ENCODE measurements at places on chromosomes 11 and 22. TPM values are rescaled to one million over a fixed set of nuclear protein-coding genes. Genes with fewer than 3 reads are reported as not detected.
A peak's percentile ranks its signal among the peaks of the same experiment; 100 is the strongest.

USP28 gene
- 30.2 TPM for total RNA-seq

C11orf16 gene
- total RNA-seq = not detected

PKDREJ gene
- total RNA-seq = 0.16 TPM

DNA sequence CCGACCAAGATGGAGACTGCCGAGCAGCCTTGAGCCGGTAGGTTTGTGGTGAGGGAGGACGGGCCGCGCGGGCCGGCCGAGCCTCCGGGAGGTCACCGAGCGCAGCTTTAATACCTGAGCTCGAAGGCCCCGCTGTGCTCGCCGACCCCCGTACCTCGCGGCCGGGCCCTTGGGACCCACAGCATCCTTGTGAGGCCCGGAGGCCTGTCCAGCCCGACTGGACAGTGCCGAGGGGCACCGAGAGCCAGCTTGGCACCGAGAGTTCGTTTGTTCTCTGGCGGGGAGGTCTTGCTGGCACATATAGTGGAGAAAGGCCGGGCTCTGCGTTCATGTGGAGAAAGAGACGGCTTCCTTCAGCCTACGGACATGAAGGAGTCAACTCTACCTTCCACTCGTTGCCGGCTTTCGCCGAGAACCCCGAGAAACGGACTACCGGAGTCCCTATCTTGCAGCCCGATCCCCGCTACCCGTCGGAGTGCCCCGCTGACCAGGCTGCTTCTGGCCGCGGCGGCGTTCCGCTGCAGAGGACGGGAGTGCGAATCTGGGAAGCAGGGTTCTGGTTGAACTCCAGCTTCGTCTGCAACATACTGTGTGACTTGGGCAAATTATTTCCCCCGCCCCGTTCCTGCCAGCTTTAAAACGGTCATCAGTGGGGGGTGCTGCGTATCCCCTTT, 349 bp downstream of the TSSC4 start:
- no peak for DNase-seq

GRCh38 chr11:72736452-72737069, 15.6 kb downstream of the ARAP1 start:
- peak; percentile 41 for DNase-seq

TRIM48 gene
- total RNA-seq = not detected

DNA sequence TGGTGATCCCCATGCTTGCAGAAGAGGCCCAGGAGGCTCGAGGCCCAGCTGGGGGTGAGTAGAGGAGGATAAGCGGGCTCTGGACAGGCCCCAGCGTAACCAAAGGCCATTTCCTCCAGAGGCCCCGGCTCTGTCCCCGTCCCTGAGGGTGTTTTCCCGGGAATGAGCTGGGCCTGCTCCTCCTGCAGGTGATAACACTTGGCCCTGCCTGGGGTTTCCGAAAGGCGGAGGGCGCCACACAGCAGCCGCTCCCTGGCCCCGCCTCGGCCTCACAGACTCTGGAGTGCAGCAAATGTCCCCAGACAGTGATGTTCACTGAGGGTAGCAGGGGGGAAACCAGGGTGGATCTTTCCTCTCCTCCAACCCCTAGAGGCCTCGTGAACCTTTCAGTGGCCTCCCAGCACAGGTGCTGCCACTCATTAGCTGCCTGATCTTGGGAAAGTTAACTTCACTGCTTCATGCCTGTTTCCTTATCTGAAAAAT, 10.5 kb upstream of the MGAT3 start:
- no peak for DNase-seq

- DNase-seq = no peak
Measured at GRCh38 chr22:32589007-32589406, 114.4 kb downstream of the FBXO7 start.

GNG3 gene
- total RNA-seq = not detected

- no peak for DNase-seq
Measured at GRCh38 chr11:131653260-131653659, 282.8 kb downstream of the NTM start.

DNA sequence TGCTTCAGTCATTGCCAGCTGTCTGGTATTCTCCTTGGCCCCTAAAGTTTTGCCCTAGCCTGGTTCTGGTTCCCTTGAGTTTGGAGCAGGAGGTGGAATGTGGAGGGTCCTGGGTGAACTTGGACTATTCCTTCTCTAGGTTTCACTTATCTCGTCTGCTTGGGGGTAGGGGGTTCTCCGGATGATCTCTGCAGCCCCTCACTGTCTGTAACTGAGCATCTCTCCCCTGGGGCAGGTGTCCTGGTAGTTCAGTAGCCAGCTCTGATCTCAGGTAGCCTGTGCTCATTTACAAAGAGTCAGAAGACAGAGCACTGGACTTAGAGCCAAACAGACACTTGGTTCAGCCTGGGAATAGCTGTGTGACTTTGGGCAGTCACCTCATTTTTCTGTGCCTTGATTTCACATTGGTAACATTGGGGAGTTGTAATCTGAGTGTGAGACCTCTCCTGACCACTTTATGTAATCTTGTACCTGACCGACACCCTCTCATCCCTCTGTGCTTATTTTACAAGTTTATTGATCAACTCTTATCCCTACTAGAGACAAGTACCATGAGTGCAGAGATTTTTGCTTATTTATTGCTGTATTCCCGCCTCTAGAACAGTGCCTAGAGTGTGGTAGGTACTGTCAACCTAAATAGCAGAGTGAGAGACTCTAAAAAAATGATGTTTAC, 804 bp downstream of the CCDC134 start:
- no peak for DNase-seq

OR4A16 gene
- total RNA-seq = not detected

DNA sequence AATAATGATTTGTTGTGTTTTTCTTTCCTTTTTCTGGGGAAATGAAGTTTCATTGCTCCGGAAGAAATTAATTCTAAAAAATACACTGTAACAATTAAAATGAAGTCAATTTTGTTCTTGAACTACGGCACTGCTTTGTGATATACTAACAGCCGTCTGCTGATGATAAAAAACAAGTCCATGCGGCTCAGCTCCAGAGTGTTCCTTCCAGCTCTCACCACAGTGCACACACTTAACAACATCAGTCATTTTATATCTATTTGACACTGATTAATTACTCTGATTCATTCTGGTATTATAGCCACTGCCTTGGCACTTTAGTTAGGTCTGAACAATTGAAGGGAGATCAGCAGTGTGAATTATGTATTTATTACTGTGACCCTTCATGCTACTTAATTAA, 97.4 kb upstream of the SLC6A5 start:
- no peak for DNase-seq

- DNase-seq = no peak
Measured at GRCh38 chr11:83002053-83002452, 69.6 kb downstream of the RAB30 start.

DNA sequence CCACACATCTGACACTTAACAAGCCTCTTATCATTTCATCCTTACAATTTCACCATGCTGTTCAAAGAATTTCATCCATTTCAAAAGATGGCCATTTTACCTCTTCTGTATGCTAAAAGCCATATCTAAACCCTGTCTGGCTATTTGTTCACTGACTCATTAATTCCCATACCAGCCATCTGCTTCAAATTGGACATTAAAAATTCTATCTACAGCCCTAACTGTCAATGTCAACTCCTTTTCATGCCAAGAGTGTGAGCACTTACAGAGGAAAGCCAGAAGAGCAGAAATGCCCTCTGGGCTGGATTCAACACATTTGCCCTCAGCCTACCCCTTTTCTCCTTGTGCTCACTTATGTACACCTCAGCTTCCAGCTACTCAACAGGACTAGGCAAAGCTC, 59.2 kb downstream of the SYTL2 start:
- DNase-seq = no peak

- DNase-seq = no peak
Measured at GRCh38 chr11:502288-503178, 4.5 kb downstream of the RNH1 start.

- no peak for DNase-seq
Measured at GRCh38 chr22:25928038-25928437, 186.1 kb downstream of the MYO18B start.

- DNase-seq = no peak
Measured at GRCh38 chr22:26213826-26214225, 44.6 kb downstream of the SEZ6L start.

GRCh38 chr11:75810637-75811390, 4.2 kb upstream of the UVRAG start:
- DNase-seq = no peak

DNA sequence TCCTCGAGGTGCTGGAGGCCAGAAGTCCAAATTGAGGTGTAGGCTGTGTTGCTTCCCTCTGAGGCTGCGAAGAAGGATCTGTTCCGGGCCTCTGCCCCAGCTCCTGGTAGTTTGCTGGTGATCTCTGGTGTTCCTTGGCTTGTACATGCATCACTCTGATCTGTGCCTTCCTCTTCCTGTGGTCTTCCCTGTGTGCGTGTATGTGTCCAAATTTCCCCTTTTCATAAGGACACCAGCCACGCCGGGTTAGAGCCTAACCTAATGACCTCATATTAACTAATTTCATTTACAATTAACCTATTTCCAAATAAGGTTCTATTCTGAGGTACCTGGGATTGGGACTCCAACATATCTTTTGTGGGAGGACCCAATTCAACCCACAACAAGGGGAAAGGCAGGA, 21.5 kb downstream of the RIBC2 start:
- DNase-seq = no peak

DNA sequence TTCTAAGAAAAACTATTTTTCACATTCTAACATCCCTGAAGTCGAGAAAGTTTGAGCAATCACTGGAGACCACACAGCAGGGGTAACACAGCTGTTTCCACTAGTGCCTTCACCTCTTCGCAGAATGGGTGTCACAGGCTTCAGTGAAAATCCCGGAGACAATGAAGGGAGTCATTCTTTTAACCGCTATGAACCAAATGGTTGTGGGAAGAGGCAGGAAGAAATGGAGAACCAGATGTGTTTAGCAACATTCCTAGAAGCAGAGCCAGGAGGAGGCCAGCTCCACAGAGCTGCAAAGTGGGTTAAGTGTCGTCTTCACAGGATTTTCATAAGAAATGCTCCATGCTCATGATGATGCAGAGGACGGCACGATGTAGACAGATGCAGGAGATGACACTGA, 221.1 kb downstream of the LARGE1 start:
- DNase-seq = no peak

DNA sequence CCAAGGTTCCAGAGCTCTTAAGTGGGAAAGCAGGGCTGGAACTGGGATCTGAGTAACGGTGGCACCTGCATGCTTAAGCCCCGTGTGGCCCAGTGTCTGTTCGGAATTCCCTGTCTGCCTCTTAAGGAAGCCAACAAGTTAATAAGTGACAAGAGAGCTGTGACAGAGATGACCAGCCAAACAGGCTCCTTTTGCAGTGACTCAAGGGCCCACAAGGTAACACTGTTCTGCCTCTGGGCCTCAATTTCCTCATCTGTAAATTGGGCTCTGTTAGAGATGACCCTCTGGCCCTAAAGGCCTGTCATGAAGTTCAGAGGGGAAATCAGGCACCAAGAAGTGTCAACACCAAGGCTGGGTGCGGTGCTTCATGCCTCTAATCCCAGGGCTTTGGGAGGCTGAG, 18.6 kb downstream of the USH1C start:
- no peak for DNase-seq

TTC36 gene
- total RNA-seq = 6.2 TPM

DNA sequence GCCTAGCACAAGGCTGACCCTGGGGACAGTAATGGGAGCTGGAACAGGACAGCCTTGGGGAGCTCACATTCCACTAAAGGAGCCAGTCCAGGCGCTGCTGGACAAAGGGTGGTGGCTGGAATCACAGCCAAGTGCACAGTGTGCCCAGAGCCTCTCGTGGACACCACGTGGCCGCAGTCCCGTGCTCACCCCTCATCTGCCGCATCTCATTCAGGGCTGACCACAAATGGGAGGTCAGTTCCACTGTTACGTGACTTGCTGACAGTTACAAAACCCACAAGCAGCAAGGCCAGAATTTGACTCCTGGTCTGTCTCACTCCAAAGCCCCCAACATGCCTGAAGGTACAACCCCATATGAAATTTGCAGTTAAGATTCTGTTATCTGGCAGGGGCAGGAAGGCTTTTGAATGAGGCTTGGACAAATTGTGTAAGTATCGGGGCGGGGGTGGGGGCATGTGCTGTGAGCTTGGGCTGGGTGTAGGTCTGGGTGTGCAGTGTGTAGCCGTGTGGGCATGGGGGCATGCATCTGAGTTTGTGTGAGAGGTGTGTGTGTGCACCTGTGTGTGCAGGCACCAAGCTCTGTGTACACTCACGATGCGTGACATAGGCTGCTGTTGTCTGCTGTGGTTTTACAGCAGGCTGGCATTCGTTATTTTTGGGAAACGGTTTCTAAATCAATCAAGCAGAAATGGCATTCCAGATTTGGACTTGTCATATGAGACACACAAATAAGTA, 301.7 kb downstream of the BRD1 start:
- no peak for DNase-seq

GRCh38 chr22:31650391-31650790, 11.6 kb downstream of the PISD start:
- DNase-seq = no peak

DNA sequence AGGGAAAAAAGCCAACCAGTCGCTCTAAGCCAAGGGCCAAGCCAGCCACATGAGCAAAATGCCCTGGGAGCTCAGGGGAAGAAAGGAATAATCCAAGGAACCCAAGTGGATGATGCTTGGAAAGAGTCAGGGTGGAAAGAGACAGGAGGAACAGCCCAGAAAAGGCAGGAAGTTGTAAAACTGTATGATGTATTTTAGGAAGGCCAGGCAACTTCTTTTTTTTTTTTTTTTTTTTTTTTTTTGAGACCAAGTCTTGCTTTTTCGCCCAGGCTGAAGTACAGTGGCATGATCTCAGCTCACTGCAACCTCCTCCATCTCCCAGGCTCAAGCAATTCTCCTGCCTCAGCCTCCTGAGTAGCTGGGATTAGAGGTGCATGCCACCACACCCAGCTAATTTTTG, 1.6 kb downstream of the LGALS12 start:
- no peak for DNase-seq

DNA sequence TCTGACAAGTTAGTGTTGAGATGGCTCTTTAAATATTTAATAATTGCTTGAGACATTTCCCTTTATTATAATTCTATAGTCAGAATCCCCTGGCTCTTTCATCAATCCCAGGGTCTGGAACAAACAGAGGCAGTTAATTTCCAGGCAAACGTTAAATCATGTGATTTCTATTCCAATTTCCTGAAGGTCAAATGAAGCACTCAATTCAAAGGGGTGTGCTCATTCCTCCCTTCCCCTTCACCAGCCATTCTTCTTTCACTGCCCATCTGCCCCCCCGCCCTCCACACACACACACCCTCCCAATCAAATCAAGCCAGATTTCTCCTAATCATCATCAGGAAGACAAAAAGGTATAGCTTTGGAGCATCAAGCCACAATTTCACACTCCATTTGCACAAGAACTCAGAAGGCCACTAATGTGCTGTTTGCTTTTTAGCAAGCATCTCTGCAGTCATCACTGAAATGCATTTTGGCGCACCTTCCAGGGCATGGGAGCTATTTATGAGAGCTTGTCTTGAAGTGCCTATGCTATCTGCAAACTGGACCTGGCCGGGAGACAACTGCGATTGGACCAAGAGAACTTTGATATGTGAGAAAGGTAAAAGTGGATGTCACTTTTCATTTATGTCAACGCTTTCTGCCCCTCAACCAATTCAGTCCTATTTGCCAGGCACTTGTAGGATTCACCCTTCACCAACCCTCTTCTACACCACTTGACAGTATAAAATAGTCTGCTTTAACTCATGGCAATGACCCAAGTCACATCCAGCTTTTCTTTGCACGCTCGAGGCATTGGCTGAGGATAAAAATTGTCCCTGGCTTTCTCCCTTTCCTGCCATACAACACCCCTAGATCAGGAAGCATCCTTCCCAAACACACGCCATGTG, 315.1 kb upstream of the API5 start:
- no peak for DNase-seq

Measured in breast epithelium (tissue), 4 donors.